ENCODE measurements at places on chromosomes 5 and 9.

DNA sequence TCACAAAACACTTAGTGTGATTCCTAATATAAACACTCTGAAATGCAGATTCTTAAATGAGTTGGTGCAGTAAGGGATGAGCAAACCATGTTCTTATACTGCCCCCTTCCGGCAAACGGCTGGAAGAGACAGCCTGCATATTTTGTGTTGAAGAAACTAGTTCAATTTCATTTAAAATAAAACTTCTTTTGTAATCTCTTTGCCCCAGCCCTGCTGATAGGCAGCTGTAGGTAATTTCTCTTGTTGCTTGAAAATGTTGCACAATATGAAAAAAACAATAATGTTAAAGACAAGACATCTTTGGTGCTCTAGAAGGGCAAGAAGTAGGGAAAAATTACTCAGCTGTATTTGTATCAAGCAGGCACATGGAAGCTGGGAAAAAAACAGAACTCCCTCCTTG, 89.7 kb upstream of the CCNG1 start:
- peak; percentile 20 for DNase-seq

DNA sequence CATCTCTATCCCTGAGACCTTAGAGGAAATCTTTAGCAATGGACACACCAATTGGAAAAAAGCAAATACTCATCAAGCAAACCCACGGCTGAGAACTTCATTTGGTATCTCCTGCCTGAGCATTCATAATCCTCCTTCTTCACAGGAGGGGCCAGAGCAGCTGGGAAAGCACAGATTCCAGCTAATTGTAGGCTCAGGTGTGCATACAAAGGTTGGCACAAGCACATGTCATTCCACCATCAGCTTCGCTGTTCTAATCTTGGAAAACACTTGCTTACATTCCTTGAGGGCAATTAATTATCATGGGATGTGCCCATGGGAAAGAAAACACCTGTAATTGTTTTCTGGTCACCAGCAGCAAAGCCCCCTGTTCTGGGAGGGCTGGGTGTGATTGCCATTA, 376.6 kb downstream of the SPOCK1 start:
- DNase-seq, result no peak

DNA sequence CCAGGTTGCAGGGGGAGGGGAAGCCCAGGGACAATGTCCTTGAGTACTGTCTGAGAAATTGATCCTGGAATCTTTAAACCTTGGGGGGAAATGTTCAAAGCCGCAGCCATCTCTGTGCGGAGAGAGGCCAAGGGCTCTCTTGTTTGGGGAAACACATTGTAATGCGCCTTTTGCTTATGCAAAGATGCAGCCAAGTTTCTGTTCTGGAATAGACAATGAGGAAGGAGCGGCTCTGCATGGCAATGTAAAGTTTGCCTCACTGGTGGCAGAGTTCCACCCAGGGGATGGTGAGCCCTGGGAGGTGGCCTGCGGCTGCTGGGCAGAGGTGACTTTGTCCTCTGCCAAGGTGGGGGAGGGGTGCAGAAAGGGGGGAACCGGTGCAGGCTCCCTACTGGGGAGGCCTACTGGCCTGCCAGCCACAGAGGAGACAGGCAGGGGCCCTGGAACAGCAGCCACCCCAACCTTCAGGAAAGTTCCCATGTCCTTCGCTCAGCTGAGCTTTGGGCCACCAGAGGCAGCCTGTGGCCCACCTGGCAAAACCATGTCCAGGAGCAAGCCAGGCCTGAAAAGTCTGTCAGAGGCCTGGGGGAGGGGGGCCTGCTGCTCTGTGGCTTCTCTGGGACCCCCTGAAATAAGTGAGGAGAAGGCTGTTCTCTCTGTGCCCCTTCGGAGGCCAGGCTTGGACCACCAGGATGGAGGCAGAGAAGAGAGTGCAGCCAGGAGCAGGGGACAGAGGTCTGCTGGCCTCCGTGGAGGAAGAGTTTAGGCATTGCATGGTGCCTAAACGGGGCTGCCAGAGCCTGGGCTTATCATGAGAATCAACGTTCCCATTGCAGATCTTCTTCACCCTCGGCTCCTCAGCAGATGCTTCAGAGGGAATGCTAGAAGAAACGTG, 127.8 kb downstream of the ZNF354C start:
- DNase-seq, result no peak

DNA sequence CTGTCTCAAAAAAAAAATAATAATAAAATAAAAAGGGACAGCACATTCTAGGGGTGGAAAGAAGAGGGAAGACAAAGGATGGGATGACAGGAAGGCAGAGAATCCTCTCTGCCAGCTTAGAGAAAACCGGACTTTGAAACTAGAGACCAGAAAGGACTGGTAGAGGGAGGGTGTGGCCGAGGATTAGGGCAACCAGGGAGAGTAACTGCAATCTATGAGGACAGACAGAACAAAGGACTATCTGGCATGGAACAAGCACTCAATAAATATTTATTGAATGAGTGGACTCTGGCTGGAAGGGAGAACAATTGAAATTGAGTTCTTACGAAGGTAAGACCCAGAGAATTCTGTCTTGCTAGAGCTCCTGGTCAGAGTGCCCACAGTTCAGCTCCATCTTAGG, 2.4 kb downstream of the GBA2 start:
- DNase-seq, result no peak

- no peak for DNase-seq
Measured at GRCh38 chr5:10653751-10654400, 90.0 kb downstream of the ANKRD33B start.

GRCh38 chr5:156367597-156367996, 40.6 kb downstream of the SGCD start:
- peak; percentile 5 for DNase-seq

DNA sequence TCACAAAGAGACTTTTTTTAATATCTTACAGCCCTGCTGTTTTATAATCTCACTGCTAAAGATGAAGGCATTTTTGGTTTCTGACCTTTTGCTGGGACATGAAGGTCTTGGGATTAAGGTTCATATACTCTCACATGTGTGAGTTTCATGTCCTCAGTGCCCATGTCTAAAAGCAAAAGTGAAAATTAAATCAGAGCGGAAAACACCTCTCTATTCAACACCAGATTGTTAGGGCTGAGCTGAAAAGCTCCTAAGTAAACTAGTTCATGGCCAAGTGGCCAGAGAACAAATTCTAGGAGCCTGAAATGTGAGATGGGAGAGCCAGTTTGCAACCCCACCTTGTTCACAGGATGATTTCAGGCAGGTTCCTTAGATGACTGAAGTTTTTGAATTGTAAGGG, 110.9 kb downstream of the GRIA1 start:
- no peak for DNase-seq

DNA sequence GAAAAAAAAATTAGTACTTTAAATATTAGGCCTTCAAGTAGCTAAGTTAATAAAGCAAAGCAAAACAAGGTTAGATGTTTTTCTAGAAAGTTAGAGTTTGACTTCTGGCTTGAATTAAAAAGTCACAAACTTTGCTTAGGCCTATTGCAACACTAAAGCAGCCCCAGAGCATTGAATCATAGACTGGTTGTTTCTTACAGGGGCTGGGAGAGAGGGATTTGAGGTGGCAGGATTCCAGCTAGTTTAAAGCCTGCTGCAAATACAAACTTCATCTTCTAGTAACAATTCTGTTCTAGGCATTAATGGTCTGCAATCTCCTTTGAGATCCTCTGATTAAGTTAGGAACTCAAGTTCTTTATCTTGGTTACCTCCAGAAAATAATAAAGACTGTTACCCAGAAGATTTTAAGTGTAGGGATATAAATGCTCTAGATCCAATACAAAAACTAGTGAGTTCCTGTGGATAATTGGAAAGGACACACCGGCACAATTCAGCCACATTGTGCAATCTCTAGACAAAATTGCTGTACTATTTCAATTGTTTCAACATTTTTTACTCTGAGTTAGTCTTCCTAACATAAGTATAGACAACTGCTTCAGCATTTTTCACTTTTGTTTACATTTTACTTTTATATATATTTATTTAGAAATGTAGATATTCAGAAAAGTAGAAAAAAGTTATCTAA, 12.6 kb downstream of the OR13C5 start:
- no peak for DNase-seq

- no peak for DNase-seq
Measured at GRCh38 chr9:69400470-69400869, 75.5 kb downstream of the ENTREP1 start.

GRCh38 chr9:110842169-110842568, 173.6 kb downstream of the MUSK start:
- DNase-seq, result no peak

GRCh38 chr5:61737301-61737963, 405.4 kb downstream of the ZSWIM6 start:
- no peak for DNase-seq

DNA sequence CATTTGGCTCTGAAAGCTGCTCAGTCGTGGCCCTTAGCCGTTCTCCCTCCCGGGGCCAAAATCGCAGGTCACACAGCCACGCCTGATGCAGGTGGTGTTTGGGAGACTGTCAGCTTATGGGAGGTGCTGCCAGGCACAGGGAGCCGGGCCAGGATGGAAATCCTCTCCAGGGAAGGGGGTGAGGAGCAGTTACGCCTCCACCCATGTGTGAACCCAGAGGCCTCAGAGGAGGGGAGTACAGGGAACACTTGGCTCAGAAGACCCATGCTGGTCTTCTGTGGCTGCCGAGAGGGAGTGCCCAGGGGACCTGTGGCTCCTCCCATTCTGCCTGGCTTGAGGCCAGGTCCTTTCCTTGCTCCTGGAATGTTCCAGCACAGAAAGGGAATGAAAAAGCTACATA, 3.6 kb upstream of the OLFM1 start:
- DNase-seq, result no peak

DNA sequence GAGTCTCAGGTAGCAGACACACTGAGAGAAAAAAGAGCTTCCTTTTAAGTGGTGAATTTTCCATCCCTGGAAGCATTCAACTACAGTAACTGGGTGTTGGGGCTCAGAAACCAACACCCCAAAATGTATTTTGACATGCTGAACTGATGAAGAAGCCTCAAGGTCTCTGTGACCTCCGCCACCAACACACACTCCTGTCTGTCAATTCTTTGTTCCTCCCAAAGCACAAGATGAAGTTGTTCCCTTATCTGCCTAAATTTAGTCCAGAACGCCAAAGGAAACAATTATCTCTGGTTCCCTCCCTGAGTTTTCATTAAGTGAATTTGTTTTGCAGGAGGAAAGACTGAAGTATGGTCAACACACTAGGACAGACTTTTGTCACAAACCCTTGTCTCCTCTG, 1.4 kb upstream of the CDKN2AIPNL start:
- DNase-seq, result no peak

GRCh38 chr5:149773291-149774095, 43.4 kb downstream of the PPARGC1B start:
- no peak for DNase-seq

DNA sequence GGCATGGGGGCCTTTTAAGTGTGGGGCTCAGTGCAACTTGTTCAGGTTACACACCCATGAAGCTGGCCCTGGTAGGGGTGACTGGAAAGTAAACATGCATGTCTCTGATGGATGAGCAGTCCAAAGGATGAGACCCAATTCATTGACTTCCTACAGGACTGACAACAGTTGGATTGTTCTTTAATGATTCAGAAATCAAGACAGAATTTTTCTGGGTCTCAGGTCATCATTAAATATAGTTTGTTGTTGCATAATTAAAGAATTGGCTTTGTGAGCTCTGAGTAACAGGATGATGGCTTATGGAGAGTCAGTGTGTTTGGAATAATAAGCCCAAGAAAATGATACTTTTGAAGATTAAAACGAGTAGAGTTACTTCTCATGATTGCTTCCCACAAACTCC, 604.2 kb upstream of the CLINT1 start:
- DNase-seq, result no peak

- DNase-seq, result no peak
Measured at GRCh38 chr9:124480621-124480981, 26.6 kb downstream of the NR5A1 start.

DNA sequence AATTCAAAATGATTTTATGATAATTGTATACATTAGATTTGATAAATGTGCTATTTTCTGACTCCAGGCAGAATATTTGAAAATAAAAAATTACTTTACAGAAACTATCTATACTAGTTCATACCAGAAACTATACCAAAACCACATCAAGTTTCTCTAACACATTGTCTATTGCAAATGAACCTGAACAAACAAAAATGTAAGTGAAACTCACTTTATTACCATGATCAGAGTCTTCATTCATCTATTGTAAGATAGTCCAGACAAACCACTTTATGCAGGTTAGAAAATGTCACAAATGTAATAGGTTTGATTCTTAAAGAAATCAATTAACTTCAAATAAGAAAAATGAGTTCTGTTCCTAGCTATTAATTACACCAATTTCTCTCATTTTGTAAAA, 99.4 kb downstream of the OXCT1 start:
- DNase-seq, result no peak

GRCh38 chr5:86929123-86929766, 311.5 kb downstream of the COX7C start:
- DNase-seq, result no peak

- DNase-seq, result no peak
Measured at GRCh38 chr5:142280066-142281007, 44.5 kb downstream of the SPRY4 start.

DNA sequence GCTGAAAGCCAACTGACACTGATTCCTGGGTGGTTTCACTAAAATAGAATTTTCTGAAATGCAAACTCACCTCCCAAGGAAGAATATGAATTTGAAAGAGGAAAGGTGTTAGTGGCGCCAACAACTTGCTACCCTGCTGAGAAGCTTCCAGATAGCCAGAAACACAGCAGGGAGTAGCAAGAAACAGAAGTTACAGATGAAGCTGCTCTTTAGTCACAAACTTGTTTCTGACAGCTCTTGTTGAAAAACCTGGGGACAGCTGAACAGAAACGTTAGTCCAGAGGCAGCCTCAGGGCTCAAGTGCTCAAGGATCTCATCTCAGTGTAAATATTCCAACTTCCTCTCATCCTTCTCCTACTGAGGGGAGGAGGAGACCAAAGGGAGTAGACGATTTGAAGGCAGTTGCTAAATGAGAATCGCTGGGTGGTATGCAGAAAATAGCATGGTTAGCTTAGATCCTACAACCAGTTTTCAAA, 184.1 kb downstream of the PDE4D start:
- DNase-seq, result no peak

- DNase-seq, result no peak
Measured at GRCh38 chr5:110333384-110333783, 393.1 kb downstream of the TMEM232 start.

DNA sequence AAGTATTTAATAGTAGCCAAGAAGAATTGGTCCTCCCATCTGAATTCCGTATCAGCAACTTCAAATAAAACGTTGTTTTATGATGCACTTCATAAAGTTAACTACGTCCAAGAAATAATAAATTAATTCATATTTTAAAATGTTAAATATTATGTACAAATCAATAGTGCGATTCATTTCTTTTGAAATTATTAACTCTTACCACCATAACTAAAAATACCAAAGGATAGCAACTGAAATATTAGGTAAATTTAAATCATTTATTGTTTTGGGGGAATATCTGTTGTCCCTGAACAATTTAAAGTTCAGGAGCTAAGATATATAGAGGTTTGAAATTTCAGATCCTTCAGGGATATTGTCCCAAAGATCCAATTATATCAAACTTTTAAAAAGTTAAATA, at the start of gene OR2K2:
Gene OR2K2 (minus strand): TSS at position 101 of the 400 bp plus-strand sequence. CDS start 1,791 bp downstream, outside the sequence.
- DNase-seq, result no peak

GRCh38 chr5:181246276-181247049, 2.8 kb upstream of the RACK1 start:
- DNase-seq, result no peak

Measured in NCI-H1694 (cell line).